Upper lobe of right lung (tissue), 1 donor: ENCODE measurements at places on chromosomes 1 and 21. TPM values are rescaled to one million over a fixed set of nuclear protein-coding genes. Genes with fewer than 3 reads are reported as not detected.

GRCh38 chr1:156430303-156430702 is 61.3 kb downstream of the RHBG start:
- peaks cover under 1% of the 10 kb centered on the region for H3K4me1 ChIP-seq
- no peaks in the 10 kb centered on the region for H3K36me3 ChIP-seq
- H3K4me3 ChIP-seq, result no peak overlapping the region
- no peak for DNase-seq

DNA sequence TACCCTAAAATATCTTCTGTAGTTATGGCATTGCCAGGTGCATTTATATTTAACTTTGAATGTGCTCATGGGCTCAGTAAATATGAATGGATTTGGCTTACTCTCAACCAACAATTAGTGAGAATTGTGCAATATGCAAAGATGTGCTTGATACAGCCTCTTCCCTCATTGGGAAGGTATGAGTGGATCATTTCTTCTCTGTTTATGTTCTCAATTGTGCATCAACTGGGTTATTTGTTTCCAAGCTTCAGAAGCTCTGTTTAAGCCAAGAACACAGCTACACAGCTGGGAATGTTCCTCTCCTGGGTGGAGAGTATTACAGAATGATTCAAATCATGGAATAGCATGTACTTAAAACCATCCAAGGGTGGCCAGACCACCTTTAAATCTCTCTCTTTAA is 17.6 kb upstream of the MAP1LC3C start:
- H3K4me3 ChIP-seq, result no peak overlapping the region
- H3K4me1 ChIP-seq, result no peaks in the 10 kb centered on the region
- no peaks in the 10 kb centered on the region for H3K36me3 ChIP-seq
- no peak overlapping the region for H3K27ac ChIP-seq

DNA sequence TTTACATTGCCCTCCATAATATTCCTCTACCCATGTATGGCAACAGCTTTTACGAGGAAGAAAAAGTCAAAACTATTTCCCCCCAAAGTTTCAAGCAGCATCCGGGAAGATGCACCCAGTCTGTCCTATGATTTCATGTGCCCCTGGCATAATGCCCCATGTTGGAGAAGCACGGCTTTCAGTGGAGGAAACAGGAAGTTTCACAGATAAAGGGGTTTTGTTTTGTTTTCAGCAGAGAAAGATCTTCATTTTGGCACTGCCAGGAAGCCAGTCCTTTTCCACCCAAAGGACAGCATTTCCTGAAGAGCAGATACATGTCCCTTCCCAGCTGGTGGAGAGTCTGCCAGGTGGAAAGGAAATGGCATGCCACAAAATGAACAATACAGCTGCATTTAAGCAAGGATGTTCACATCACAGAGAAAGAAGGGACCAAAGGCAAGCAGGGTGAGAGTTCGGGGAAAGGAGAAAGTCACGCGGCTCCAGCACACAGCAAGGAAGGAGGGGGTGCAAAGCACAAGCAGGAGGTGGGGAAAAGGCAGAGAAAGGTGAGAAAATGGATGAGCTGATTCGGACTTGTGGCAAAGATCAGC is 95.3 kb upstream of the HIVEP3 start:
- no peak for DNase-seq
- H3K4me1 ChIP-seq, result peaks cover 13% of the 10 kb centered on the region
- H3K4me3 ChIP-seq, result no peak overlapping the region
- H3K36me3 ChIP-seq, result no peaks in the 10 kb centered on the region
- no peaks in the 10 kb centered on the region for H3K27me3 ChIP-seq

DNA sequence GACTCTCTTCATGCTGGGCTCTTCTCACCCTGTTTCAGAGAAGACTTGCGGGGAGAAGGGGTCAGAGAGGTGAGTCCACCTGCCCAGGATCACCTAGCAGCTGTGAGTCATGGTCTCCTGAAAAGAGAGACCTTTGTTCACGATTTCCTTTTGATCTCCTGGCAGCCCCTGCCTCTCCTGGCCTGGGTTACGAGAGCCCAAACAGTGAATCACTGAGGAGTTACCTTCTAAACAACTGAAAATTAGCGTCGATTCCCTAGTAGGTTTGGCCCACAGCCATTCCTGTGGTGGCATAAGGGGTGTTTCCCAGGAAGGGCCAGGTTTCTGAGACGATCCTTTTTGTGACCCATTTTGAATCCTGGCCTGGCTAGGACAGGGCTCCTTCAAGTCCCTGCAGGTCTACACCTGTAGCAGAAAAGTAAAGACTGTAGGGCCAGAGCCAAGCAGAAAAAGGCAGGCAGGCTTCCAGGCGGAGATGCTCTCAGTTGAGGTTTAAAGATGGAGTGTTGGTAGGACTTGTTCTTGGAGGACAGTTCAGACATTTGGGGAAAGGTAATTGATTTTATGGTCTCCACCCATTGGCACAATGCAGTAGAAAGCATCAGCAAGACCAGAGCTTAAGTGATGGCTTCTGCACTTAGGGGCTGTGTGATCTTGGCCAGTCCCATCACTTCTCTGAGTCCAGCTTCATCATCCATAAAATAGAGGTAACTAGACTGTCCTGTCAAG is 2.1 kb upstream of the PLA2G2E start:
- DNase-seq, result no peak
- no peak overlapping the region for H3K27ac ChIP-seq
- no peaks in the 10 kb centered on the region for H3K4me1 ChIP-seq
- H3K36me3 ChIP-seq, result no peaks in the 10 kb centered on the region
- no peak overlapping the region for H3K4me3 ChIP-seq

MROH7 gene
- total RNA-seq, result 3.6 TPM
